ENCODE measurements at places on chromosomes 11 and 22. TPM values are rescaled to one million over a fixed set of nuclear protein-coding genes. Genes with fewer than 3 reads are reported as not detected.

DNA sequence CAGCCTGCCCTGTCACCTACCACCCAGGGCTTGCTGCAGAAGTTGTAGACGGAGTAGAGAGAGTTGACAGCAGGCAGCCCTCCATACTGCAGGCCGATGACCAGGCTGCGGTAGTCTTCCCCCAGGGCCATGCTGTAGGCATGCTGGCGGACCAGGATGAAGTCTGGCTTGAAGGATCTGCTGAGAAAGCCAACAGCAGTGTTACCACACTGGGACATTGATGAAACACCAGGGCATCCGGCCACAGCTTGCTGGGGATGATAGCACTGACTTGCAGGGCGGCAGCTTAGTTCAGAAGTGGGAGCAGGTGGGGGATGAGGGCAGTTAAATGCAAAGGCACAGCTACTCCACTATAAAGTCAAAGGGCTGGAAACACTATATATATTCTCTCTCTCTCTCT, 67.4 kb downstream of the TIMP3 start:
- no peak for DNase-seq

The F2 gene
- total RNA-seq: not detected

The FCHSD2 gene
- total RNA-seq: 47.1 TPM

The CD248 gene
- total RNA-seq: 0.12 TPM

The MGAT3 gene
- total RNA-seq: 0.19 TPM

- no peak for DNase-seq
These were observed 88.0 kb upstream of the POU2AF2 start for GRCh38 chr11:111157571-111157970.

GRCh38 chr11:62965574-62965973, 19.2 kb downstream of the SLC22A6 start:
- DNase-seq: no peak

GRCh38 chr11:47775240-47775869, 8.2 kb upstream of the FNBP4 start:
- DNase-seq: no peak

The GPR83 gene
- total RNA-seq: not detected

- no peak for DNase-seq
These were observed 2.2 kb upstream of the NUP160 start for GRCh38 chr11:47850337-47850736.

- DNase-seq: peak; percentile 94
These were observed at the start of gene MALAT1 for GRCh38 chr11:65498977-65499712. Gene MALAT1, plus strand, starts transcription at chr11:65499045.

DNA sequence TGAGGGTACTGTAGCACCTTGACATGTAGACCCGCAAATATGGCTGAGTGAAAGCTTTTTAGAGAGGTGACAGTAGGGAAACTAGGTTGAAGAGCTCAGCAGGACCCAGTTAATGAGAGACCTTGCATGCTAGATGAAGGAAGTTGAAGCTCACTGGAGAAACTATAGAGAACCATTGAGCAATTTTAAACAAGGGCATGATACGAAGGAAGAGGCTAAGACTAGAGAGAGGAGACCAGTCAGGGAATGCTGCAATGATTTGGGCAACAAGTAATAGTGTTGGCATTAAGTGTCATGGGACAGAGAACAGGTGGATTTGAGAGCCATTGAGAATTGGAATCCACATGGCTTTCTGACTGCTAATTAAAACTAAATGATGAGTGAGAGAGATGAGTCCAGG, 4.1 kb downstream of the OLFML1 start:
- no peak for DNase-seq

GRCh38 chr11:19923626-19924025, 211.0 kb downstream of the NAV2 start:
- DNase-seq: no peak

The NAALADL1 gene
- total RNA-seq: 23.4 TPM

- no peak for DNase-seq
These were observed 75.7 kb downstream of the PISD start for GRCh38 chr22:31586137-31586920.

- no peak for DNase-seq
These were observed 179.1 kb upstream of the MTNR1B start for GRCh38 chr11:92790366-92790765.

The OR52H1 gene
- not detected for total RNA-seq

The SLC5A12 gene
- not detected for total RNA-seq

The APOBEC3G gene
- total RNA-seq: 44.5 TPM

- no peak for DNase-seq
These were observed 105.2 kb downstream of the PPP6R3 start for GRCh38 chr11:68565768-68566167.

The CKAP5 gene
- 51.4 TPM for total RNA-seq

GRCh38 chr22:45429424-45429823, 15.9 kb downstream of the RIBC2 start:
- no peak for DNase-seq

The LRRC56 gene
- total RNA-seq: 4.6 TPM

DNA sequence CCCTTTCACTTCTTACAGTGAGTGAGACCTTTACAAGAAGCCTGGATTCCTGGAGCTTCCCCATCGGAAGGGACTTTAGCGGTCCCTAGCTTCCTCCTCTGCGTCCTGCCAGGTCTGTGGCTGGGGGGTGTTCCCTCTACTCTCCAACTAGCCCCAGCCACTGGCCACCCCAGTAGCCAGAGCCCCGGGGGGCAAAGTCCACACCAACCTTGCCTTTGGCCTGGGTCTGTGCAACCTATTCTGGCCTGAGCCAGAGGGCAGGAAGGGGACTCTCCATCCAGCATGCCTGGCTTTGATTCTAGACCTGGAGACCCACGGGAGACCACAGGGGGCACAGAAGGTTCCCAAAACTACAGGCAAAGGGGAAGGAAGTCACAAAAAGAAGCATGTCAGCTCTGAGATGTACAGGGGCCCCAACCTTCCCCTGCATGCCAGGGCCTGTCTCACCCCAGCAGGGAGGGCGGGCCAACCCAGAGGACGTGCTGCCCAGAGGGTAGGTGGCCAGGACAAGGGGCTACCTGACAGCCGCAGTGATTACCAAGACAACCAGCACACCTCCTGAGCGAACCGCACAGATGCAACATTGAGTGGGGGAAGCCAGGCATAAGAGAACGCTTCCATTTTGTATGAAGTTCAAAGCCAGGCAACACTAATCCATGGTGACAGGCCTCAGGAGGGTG, 52.4 kb downstream of the DSCAML1 start:
- no peak for DNase-seq

DNA sequence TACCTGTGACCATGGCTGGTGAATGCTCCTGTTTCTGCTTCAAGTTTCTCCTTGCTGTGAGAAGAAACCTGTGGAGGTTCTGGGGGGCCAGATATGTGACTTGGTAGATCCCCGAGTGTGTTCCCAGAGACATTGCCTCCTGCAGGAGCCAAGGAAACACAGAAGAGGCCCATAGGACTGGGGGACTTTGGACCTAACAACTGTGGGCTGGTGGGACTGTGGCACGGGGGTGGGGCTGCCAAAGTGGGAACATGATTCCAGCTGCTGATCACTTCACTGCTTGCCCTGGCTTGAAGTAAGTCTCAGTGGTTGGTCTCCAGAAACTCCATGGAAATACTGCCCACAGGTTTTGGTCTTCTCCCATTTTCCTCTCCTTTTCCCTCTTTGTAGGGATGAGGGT, 4.1 kb upstream of the NR1H3 start:
- no peak for DNase-seq

DNA sequence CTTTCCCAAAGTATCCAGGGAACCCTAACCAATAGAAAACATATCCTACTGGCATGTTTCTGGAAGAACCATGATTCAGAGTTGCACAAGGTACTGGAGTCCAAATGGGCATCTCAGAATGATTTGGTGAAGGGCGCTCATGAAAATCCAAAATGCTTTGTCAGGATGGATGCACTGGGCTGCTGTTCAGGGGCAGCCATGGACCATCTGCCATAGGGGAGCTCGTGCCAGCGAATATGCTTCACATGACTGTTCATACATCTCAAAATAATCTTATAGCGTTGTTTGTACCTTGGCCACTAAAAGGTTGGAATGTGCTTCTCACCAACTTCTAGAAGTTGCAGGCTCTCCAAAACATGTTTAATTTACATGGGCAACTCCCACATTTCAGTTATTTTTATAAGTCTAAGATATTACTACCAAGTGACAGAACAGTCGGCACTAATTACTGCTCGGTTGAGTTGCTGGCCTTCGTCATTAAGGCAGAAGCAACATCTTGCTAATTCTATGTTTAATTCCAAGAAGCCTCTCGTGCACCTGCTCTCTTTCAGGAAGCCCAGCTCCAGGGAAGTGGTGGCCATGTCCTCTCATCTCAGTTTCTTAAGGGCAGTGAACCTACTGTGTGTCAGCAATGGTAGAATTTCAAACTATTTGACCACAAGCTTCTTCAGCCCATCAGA, 1497.7 kb downstream of the TBC1D22A start:
- DNase-seq: no peak

The OR51F1 gene
- not detected for total RNA-seq

The LSP1 gene
- total RNA-seq: 327 TPM

- DNase-seq: no peak
These were observed 112.6 kb downstream of the KCNQ1 start for GRCh38 chr11:2557381-2557780.

The C11orf98 gene
- 53.1 TPM for total RNA-seq

GRCh38 chr22:35784633-35785032, 67.0 kb downstream of the APOL5 start:
- DNase-seq: no peak

GRCh38 chr11:87019613-87020271, 18.0 kb upstream of the TMEM135 start:
- DNase-seq: no peak

GRCh38 chr11:33412241-33412640, 155.1 kb downstream of the HIPK3 start:
- no peak for DNase-seq

GRCh38 chr11:23013509-23013908, 153.2 kb upstream of the CCDC179 start:
- no peak for DNase-seq

GRCh38 chr11:32081901-32082300, 9.0 kb upstream of the RCN1 start:
- no peak for DNase-seq

- DNase-seq: no peak
These were observed 108.3 kb downstream of the PKNOX2 start for GRCh38 chr11:125272821-125273220.

DNA sequence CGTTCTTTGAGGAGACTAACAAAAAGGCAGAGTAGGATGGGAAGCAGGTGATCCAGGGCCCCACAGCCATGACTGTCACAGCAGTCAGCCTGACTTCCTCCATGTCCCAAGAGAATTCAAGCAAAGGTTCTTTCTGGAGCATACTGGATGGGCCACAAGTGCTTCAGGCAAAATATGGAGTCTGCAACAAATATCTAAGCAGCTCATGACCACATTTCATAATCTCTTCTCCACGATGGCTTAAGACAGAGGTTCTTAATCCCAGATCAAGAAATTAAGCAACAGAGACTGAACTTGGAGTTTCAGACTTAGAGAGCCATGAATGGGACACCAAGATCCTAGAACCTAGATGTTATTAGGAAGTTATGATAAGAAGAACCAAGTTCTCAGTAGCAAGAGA, 31.6 kb downstream of the GUCY1A2 start:
- DNase-seq: no peak

The FXYD2 gene
- 9.3 TPM for total RNA-seq

The MIAT gene
- total RNA-seq: 270 TPM

GRCh38 chr11:8714622-8715225, 32.1 kb downstream of the RPL27A start:
- DNase-seq: no peak

- DNase-seq: no peak
These were observed 67.0 kb downstream of the WNT11 start for GRCh38 chr11:76139314-76139713.

GRCh38 chr11:23539556-23539955, 679.3 kb upstream of the CCDC179 start:
- no peak for DNase-seq

- DNase-seq: no peak
These were observed 14.8 kb downstream of the PIWIL4 start for GRCh38 chr11:94581926-94582325.

GRCh38 chr11:12066799-12067508, 43.4 kb upstream of the MICAL2 start:
- no peak for DNase-seq

The SMC1B gene
- total RNA-seq: 0.08 TPM

DNA sequence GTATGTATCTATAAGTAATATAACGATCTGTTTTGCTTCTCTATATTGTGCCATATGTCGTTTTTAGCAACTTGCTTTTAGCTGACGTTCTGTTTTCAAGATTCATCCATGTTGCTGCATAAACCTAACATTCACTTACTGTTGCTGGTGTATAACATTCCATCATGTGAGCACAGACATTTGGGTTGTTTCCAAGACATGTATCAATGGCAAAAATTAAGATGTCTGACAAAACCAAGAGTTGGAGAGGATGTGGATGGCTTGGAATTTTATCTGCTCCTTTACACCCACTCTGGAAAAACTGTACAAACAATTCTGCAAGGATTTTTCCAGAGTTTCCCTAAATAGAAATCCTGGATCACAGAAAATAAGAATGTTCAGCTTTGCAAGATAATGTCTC, 40.9 kb downstream of the DGCR2 start:
- DNase-seq: no peak

The RIMBP3B gene
- total RNA-seq: 4.0 TPM

GRCh38 chr11:15493921-15494620, 379.3 kb downstream of the INSC start:
- no peak for DNase-seq

DNA sequence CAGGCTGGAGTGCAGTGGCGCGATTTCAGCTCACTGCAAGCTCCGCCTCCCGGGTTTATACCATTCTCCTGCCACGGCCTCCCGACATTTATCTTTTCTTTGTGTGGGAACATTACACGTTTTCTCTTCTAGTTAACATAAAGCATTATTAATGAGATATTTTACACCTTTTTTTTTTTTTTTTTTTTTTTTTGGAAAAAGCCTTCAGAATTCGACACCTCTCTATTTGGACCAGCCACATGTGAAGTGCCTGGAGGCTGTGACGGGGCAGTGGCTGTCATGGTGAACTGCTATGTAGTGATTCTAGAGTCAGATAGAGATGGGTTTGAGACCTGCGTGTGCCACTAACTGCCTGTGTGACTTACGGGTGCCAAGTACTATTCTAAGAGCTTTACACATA, 64.3 kb downstream of the SMIM38 start:
- DNase-seq: no peak

GRCh38 chr11:74970852-74971395, 17.8 kb upstream of the NEU3 start:
- DNase-seq: no peak

GRCh38 chr11:95565724-95566141, 223.8 kb downstream of the FAM76B start:
- DNase-seq: no peak
